Neuronal stem cell (in vitro differentiated cells): ENCODE measurements at places on chromosomes 2 and 18.

DNA sequence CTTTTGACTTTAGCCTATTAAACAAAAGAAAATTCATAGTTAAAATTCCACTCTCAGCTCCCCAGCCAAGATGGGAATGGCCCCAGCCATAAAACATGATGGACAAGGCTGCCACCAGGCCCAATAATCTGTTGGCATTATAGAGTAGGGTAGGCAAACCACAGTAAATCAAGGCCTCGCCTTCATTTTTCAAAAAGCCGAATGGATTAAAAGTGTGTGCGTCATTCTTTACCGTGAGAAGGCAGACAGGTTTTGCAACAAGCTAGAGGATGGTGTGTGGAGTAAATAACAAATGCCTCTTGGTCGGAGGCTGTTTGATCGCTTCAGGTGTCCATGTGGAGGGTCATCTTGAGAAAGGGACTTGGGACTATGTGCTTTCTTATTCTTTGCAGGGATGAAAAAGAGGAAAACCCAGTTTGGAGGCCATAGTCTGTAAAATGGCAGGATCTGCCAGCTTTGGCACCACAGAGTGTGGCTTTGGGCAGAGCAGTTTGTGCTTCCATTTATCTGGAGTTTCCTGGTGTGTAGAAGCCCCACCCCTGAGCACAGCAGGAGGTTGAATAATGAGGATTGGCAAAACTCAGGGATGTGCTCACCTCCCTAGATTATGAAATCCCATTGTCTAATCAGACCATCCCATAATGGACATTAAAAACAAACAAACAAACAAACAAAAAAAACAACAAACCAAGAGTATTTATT, 57.1 kb upstream of the ITGB6 start:
- DNase-seq: no peak

- DNase-seq: no peak
These were observed 61.5 kb upstream of the CTIF start for GRCh38 chr18:48477348-48477747.

GRCh38 chr18:25310045-25310444, 41.9 kb downstream of the ZNF521 start:
- no peak for DNase-seq

GRCh38 chr2:28356095-28356911, 36.4 kb upstream of the FOSL2 start:
- no peak for DNase-seq

DNA sequence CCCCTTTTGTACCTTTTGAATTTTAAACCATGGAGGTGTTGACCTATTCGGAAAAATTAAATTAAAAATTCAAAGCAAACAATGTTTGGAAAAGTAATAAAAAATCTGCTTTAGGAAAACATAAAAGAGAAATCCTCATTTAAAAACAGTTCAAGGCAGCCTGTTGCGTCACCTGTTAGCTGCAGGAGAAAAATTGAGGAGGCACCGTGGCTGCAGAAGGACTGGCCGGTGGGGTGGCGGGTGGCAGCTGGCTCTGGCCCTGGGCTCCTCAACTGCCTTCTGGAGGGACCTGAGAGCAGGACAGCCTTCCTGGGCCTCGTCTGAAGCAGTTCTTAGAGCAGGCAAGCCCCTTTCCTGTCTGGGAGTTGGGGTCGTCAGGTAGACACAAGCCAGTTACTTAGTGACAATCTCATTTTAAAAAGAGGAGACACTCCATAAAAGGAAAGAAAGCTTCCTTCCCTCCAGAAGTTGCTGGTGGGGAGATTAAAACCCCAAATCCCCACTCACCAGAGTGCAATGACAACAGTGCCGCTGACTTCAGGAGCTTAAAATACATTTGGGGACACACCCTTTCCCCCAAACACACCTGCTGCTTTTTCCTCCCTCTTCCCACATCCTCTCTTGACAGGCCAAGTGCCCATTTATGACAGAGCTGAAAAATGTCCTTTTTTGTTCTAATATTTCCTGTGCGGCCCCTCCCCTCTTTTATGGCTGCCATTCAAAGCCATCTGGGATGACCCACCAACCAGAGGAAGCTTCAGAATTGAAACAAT, 9.7 kb downstream of the ZBTB7C start:
- DNase-seq: no peak

GRCh38 chr18:79549638-79550000, 130.0 kb upstream of the CTDP1 start:
- DNase-seq: no peak

DNA sequence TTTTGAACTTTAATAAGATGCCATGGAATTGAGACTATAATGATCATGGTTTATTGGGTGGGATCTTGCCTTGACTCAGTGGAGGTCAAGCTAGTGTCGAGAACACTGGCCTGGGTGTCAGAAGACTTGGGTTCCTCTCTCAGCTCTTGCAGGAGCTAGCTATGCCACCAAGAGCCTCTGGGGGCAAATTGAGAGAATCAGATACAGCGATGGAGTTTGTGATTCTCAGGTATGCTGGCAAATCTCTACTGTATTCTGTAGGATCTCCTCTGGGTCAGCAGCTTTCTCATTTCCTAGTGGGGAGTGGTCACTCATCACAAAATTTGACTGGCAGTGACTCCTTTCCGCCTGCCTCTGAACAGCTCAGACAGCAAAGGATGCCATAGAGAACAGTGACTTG, 477.0 kb downstream of the RNF144A start:
- DNase-seq: no peak

DNA sequence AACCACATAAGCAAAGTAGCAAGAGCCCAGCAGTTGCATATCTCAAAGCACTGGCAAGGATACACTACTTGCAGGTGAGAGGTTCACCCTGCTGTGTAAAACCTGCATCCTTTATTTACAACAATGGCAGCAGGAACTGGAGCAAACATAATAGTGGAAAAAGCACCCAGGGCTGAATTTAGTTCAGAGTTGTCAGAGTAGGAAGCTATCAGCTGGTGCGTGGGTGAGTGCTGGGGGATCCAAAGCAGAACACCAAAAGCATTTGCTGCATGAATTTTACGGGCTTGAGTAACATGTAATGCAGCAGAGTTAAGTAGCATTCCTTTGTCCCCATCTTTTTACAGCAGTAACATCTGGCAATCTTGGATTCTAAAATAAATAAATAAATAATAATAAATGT, 73.5 kb upstream of the SRD5A2 start:
- DNase-seq: no peak

- no peak for DNase-seq
These were observed 74.9 kb upstream of the APCDD1 start for GRCh38 chr18:10379522-10379921.

GRCh38 chr2:160694631-160695030, 201.0 kb upstream of the RBMS1 start:
- no peak for DNase-seq

GRCh38 chr2:143948710-143949109, 571.2 kb downstream of the ZEB2 start:
- no peak for DNase-seq

DNA sequence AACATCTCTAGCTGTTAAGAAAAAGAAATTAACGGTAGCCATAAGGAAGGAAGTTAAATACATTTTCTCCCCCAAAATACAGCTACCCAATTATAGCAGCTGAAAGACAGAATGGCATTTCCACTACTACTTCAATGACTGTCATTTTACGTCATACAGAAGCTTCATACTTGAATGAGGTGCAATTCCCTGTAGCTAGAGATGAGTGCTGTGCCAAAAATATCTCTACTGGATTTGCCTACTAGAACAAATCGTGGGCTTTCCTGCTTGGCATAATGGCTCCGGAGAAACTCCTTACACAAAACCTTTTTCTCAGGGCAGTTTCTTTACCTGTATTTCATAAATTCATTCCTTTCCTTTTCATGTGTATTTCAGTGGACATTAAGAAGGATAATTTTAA, 36.3 kb upstream of the NRXN1 start:
- no peak for DNase-seq

GRCh38 chr18:37019157-37019827, 190.4 kb downstream of the KIAA1328 start:
- DNase-seq: no peak

- DNase-seq: no peak
These were observed 133.0 kb upstream of the SLC14A2 start for GRCh38 chr18:45482286-45482685.

DNA sequence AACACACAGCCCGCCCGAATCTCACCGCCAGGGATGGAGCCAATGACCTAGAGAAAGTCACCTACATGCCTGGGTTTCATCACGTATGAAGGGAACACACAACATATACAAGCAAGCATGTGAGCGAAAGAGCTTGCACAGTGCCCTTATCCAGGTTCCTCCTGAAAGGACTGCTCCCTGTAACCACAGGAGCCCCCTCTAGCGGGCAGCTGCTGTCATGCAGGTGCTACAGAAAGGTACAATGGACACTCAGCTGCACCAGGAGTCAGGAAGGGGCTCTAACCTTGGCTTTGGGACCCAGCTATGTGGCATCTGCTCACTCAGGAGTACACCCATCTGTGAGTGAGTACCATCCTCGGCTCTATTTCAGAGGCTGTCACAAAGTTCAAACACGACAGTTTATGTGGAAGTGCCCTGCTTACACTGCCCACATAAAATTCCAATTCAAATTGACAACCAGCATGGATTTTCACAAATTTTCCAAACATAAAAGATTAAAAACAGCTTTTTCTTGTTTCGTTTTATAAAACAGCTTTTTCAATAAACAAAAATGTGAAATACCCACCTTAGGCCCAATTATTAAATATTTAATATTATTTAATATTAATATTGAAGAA, 3.5 kb downstream of the NDUFA10 start:
- DNase-seq: peak; percentile 59

GRCh38 chr18:57754577-57755338, 48.4 kb downstream of the ATP8B1 start:
- no peak for DNase-seq

GRCh38 chr2:29808321-29808720, 113.1 kb downstream of the ALK start:
- no peak for DNase-seq

GRCh38 chr18:48743886-48744285, 205.1 kb downstream of the CTIF start:
- DNase-seq: no peak

- DNase-seq: no peak
These were observed 470.2 kb downstream of the FBXO15 start for GRCh38 chr18:73677450-73677849.

DNA sequence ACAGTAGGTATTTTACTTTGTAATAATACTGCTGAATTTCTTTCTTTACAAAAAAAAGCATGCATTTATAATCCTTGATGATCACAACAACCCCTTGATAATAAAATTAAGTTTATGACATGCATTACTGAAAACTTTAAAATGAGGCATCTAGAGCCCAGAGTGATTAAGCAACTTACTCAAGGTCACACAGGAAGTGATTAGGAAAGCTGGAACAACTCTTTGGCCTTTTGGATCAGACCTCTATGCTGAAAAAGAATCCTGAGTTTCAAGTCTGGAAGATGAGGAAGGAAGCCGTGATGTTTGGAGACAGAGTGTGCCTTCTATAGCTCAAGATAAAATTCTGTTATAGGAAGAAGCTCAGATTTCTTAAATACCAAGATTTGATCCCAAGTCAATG, 105.0 kb upstream of the ATP8B1 start:
- no peak for DNase-seq

- DNase-seq: peak; percentile 15
These were observed 743 bp downstream of the XPO1 start for GRCh38 chr2:61537277-61537949.

- no peak for DNase-seq
These were observed 81.2 kb upstream of the DSEL start for GRCh38 chr18:67597759-67598158.

DNA sequence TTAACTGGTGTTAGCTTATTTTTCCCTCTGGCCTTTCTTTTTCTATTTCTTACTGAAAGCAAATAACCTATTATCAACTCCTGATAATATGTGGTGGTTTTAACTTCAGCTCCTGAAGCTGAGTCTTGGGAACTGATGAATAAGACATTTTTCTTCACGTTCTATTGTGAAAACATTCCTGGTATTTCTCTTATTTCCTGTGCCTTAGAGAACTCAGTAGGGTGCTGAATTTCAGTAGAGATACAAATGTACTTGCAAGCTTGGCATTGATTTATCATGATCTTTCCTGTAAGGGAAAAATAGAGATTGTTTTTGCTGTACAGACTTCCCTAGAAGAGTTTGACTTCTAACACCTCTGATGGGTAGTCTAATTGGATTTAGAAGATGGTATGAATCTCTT, 52.8 kb upstream of the DCC start:
- DNase-seq: no peak

DNA sequence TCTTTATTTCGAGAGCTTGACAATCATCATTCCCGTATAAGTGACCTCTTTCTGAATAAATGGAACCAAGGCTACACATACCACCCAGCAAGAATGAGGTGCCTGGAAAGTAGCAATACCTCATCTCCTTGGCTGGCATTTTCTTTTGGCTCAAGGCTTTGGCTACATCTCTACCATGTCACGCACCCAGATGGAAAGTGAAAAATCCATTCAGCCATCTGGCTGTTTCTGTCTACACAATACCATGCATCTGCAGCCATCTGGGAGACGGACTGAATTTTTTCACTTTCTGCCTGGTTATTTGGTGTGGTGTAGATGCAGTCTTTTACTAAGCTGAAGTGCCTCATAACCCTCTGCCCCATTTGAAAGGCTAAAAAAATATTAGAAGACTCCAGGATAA, 566.9 kb downstream of the BCL11A start:
- no peak for DNase-seq

- DNase-seq: no peak
These were observed 1094.8 kb downstream of the SUCLG1 start for GRCh38 chr2:83364264-83364663.

DNA sequence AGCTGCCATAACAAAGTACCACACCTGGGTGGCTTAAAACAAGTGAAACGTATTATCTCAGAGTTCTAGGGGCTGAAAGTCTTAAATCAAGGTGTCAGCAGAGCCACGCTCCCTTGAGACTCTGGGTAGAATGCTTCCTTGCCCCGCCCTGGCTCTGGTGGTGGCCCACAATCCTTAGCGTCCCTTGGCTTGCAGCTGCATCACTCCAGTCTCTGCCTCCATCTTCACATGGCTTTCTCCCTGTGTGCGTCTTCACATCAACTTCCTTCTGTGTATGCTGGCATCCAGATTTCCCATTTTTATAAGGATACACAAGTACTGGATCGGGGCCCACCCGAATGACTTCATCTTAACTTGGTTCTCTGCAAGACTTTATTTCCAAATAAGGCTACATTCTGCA, 62.5 kb downstream of the MRO start:
- DNase-seq: no peak

DNA sequence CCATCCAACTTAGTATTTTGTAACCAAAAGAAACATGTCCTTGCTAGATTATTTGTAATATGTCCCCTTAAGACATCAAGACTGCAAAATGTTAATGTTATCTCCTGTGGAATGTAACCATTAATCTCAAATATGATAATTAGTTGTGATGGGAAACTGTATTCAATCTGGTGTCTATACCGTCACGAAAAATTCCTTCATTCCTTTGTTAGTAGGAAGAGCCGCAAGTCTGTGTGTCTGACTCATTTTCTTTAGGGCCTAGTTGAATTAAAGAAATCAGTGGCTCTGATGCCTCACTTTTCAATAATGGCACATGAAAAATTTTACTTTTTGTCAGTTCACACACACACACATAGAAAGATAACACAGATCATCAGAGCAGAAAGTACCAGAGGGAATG, 127.1 kb upstream of the CHAC2 start:
- DNase-seq: no peak

- no peak for DNase-seq
These were observed 74.6 kb downstream of the PDE11A start for GRCh38 chr2:177998006-177998405.

GRCh38 chr18:33833842-33834241, 255.8 kb downstream of the ASXL3 start:
- no peak for DNase-seq

- no peak for DNase-seq
These were observed 1.1 kb downstream of the NPC1 start for GRCh38 chr18:23585007-23585871.
